ENCODE measurements at places on chromosomes 5 and 9.

DNA sequence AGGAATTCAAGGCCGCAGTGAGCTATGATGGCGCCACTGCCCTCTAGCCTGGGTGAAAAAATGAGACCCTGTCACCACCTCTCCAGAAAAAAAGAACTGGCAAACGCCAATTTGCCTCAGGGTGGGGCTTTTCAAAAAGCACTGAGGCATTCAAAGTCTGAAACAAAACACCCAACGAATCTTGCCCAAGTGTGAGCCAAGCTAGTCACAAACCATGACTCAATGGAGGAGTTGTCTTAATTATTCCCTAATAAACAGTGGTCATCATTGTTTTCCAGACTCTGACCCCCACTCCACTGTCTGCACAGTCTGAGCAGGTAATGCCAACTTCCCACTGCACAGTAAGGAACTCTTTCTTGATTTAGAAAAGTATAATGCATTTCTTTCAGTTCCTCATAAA, 16.8 kb downstream of the FRMD3 start:
- no peak for DNase-seq

- DNase-seq: no peak
Observed at GRCh38 chr9:75112789-75113188, 24.5 kb downstream of the OSTF1 start.

DNA sequence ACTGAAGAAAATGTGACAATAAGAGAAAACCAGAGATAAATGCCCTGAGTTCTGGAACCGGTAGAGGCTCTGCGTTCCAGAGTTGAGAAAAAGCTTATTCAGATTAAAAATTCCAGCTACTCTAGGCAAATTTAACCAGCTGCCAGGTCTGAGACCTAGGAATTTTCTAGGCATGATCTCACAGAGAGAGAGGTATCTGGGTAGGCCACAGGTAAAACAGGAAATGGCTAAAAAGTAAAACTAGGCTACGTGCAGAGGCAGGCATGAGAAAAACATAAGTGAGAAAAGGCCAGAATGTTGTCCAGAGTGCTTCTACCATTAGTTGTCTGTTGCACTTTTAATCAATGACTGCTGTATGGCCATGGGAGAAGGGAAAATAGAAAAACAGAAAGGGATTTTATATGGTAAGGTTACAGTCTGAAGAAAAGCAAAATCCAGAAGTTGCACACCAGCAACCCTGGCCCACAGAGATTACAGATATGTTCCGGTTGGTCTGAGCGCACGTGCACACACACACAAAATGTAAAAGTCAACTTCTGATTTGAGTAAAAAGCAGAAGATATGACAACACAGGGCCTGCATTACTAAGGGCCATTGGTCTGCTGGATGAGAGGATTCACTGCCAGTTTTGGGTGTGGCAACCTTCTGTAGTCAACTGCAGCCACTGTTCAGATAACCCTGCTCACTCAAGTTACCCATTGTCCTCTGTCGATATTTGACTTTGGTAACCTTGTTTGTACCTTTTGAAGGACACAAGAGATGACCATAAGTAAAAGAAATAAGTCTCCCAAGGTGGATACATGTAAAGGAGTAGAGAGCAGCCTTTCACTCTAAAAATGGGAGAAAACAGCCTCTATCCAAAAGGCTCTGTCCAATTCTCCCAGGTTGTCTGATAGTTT, 266.0 kb downstream of the DTWD2 start:
- DNase-seq: no peak

GRCh38 chr5:39158127-39158593, 61.2 kb downstream of the FYB1 start:
- DNase-seq: peak; percentile 51

DNA sequence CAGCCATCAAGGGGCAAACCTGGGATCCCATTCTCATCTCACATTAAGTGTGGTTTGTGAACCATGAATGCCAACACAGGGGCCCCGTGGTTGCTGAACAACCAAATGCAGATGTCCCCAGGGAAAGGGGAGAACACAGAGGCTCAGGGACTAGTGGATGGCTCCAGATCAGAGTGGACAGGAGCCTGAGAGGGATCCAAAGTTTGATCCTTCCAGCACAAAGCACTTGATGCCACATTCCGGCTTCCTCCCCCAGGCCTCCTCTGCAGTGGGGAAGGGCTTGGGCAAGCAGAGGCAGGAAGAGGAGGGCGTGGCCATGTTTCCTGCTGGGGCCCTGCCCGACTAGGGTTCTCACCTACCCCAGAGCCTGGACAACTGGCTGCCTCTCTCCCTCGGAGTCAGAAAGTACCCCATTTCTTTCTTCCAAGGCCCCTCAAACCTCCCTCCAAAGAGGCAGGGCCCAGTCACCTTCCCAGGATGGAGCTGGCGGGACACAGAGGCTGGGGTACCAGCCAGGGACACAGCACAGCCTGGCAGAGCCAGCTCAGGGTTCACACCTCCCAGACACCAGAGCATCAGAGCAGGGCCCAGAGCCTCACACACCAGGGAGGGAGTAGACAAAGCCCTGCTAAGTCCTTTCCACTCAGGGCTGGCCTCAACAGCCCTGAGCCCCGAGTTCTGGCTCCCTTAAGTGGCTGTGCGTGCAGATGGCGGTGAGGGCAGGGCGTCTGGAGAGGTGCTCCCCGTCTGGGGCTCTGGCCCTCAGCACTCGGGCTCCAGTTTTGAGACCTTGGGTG, 4.3 kb upstream of the RNF44 start:
- no peak for DNase-seq

GRCh38 chr5:52844885-52845284, 57.2 kb downstream of the ITGA1 start:
- peak; percentile 59 for DNase-seq

- DNase-seq: no peak
Observed at GRCh38 chr9:132488626-132489025, 78.6 kb downstream of the CFAP77 start.

DNA sequence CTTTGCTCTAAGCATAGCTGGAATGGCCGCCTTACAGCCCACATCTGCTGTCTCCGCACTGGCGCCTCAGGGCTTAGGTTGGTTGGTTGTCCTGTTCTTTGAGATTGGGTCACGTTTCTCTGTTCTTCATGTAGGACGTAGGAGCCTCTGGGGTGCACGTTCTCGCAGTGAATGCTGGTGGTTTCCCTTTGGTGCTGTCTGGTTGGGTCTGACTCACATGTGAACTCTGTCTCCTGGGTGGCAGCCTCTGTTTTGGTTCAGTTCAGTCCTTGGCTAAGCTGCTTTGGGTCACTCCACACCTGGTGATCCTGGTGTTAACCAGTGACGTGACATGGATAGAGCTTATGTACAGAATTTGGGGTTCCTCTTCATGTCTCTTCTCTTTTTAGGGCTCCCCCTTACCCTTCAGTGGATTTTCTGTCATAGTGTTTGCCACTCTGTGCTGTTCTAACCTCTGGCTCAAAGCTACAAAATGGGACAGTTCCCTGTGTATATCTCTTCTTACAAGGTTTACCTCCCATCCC, 12.6 kb upstream of the LPCAT1 start:
- peak; percentile 37 for DNase-seq

GRCh38 chr9:116147821-116148220, 5.8 kb upstream of the PAPPA start:
- DNase-seq: no peak

DNA sequence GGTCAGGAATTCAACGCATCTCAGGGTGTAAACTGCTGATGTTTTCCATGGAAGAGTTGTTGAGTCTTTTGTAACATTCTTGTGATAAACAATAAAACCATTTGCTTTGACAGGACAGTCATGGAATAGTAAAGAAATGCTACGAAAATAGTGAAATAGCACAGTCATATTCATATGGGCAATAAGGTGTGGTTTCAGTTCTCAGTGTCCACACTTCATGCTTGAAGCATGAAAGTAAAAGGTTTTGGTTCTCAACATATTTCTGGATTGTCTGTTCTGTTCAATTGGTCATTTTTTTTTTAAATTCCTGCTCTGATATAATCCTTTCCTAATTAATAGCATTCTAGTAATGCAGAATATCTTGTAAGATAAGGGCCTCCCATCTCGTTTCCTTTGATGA, 467.6 kb upstream of the ZNF608 start:
- no peak for DNase-seq

- no peak for DNase-seq
Observed at GRCh38 chr5:39025456-39025855, 48.7 kb downstream of the RICTOR start.

GRCh38 chr9:6978591-6978990, 220.8 kb downstream of the KDM4C start:
- no peak for DNase-seq

DNA sequence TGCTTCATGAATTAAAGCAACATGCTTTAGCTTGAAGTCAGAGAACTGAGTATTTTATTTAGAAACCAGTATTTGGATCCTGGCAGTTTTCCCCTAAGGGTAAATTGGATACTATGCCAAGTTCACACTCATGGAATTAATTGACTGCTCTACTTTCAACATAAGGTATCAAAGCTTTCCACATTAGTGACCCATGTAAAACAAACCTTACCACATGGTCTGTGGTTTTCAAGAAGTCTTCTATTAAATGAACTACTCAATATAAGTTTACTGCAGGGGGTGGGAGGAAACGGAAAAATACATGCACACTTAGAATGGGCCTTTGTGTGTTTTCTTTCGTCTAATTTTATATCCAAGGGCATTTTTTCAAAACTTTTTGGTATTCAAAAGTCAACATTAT, 232.0 kb upstream of the FBXL7 start:
- no peak for DNase-seq

GRCh38 chr5:130077007-130077406, 172.7 kb downstream of the CHSY3 start:
- DNase-seq: no peak

DNA sequence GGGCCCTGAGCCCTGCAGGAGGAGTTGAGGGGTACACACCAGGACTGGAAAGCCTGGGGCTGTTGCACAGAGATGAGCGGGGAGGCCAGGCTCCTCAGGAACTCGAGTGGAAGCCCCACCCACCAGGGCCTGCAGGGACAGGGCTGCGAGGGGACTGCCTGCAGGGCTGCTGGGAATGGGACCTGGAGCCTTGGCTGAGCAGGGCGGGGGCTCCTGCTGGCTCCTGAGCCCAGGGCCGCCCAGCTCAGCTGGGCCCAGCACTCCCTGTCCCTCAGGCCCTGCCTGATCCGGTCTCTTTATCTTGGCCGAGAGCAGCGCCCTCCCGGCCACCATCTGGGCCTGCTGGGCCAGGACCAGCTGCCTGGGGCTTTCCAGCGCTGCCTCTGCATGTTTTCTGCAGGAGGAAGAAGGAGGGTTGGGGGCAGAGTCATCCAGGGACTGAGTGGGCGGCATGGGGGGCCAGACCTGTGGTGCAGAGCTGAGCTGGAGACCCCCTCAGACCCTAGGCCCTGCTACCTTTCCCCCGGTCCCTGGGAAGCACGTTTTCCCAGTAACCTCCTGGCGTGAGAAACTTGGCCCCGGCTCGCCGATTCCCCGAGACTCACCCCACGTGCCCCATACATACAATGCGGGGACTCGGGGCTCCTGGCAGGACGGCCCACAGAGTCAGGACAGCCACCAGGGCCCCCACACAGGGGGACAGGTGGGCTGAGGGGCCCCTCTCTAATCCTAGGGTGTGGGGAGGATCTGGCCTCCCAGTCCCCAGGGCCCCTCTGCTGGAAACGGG, 9.4 kb downstream of the LCN12 start:
- no peak for DNase-seq

DNA sequence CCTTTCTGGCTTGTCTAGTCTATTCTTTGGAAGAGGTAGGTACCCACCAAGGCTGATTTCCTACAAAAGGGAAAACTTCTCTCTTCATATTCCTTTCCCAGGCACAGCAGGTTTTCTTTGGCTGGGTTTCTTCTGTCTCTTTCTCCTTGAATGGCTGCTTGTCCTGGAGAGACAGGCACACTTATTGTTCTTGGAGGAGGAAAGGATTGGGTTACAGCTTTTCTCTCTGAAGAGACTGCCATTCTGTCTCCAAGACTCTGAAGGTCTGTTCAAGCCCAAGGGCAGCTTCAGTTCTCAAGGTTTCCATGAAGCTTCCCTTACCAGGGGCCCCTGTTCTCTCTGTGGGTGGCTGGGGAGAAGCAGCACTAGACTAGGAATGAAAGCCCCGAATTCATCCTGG, 33.9 kb downstream of the ACTBL2 start:
- DNase-seq: no peak

DNA sequence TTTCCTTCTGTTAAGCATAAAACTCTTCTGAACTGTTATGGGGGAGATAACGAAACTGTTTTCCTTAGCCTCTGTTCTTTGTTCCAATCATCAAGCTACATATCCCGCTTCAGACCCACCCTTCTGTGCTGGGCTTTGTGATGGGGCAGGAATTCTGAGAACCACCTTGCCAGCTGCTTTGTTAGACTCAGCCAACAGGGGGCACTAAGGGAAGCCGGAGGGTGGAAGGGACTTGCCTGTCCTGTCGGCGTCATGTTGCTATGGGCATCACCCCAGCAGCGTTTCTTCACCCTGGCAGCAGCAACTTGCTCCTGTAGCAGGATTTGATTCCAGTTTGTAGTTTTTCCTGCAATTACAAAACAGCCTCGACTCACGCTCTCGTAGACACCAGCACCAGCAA, 169.1 kb downstream of the CAAP1 start:
- peak; percentile 23 for DNase-seq

GRCh38 chr5:177276886-177277285, 26.6 kb downstream of the RAB24 start:
- no peak for DNase-seq

GRCh38 chr5:98934546-98934945, 5.7 kb upstream of the CHD1 start:
- peak; percentile 37 for DNase-seq

DNA sequence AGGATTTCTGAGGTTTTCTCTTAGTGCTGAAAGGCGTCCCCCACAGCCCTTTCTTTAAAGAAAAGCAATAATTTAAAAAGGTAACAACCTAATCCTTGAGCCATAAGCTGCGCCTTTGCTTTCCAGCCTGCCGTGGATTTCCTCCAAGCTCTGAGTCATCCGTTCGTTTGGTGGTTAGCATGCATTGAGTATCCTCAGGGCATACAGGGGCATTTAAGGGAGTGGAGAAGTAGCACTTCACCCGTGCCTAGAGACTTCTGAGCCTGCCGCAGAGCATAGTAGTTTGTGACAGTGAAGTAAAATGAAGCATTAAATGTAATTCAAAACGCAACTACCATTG, 892 bp upstream of the TNC start:
- DNase-seq: peak; percentile 98

GRCh38 chr9:136786451-136786850, 4.7 kb upstream of the TMEM141 start:
- DNase-seq: no peak

- DNase-seq: no peak
Observed at GRCh38 chr5:91139572-91140200, 243.4 kb downstream of the ARRDC3 start.

All from ELR (cell line).